ENCODE measurements at places on chromosomes 1 and 21.

GRCh38 chr1:7960165-7960564 is 1.3 kb upstream of the PARK7 start:
- DNase-seq: no peak

GRCh38 chr21:44931501-44932407 is 8.1 kb upstream of the SLX9 start:
- no peak for DNase-seq

DNA sequence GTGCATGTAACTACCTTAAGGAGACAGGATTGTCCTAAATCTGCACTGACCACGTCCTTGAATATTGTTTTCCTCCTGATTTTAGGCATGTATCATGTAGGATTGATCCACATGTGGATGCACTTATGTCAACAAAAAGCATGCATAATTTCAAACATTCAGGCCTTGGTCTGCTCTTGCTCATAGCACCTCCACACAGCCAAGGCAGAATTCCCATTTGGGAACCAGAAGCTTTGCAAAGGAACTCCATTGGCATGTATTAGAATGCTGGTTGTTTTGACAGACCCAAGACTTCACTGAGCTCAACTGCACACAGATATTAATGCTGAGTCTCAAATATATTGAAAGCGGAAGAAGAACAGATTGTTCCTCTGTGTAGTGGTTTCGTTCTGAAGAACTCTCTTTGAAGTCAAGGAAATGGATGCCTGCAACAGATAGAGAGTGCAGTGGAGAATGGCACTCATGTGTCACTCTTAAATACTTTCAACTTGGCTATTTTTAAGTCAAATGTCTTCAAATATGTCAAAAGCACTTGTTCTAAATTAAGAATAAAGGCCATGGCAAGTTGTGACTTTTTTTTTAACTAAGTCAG is 387.6 kb downstream of the LTN1 start:
- DNase-seq: no peak

DNA sequence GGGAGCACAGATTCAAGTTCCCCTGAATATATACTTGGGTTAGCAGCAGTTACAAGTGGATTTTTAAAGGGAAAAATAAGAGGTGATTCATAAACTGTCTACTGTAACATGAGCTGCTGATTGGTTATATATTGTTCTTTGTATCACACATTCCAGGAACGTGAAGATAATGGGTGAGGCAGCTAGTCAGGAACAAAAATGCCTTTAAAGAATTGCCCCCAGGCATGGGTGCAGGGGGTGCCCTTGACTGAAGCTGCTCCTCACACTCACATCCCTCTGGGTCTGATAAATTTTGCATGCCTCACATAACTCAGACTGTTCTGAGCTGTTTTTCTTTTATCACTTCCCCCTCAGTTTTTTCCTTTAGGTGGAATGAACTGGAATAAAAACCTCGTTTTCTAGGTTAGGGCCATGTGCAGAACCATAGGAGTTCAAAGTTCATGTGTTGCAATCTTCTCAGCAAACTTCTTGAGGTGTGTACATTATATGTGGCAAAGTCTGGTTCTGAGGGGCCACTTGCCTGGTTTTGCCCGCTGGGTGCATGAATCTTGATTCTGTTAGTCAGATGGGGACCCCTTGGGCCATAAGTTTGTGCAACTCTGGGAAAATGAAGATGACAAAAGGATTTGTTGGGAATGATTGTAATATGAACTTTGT is 21.1 kb downstream of the TBX19 start:
- peak; percentile 84 for DNase-seq

DNA sequence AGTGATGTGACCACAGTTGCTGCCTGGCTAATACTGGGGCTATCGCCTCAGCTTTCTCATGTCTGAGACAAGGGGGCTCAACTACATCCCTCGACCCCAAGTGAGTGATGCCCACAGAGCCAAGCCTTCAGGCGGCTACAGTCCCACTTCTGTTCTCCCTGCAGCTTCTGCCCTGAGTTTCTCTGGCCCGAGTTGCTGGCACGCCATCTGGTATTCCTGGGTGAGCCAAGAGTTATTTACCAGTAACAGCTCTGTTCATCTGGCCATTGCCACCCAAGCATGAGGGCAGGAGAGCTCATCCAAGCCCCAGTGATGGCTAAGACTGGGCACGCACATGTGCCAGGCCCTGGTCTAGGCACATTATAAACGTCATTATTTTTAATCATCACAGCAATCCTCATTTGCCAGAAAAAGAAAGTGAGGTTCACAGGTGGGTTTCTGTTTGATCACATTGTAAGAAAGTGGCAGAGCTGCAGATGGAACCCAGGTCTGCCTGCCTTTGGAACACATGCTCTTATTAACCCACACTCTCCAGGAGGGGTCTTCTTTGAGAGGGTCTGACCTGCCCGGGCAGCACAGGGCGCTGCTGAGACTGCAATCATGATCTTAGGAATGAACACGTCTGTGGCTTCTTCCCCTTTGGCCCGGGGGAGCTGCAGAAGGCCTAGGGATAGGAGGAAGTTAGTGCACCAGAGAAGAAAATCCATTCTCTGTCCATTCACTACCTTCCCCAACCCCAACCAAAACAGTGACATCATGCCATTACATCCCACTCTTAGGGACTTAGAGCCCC is 27.5 kb downstream of the KCND3 start:
- no peak for DNase-seq
